ENCODE measurements at places on chromosomes 5 and 9. TPM values are rescaled to one million over a fixed set of nuclear protein-coding genes. Genes with fewer than 3 reads are reported as not detected.
A peak's percentile ranks its signal among the peaks of the same experiment; 100 is the strongest.

DNA sequence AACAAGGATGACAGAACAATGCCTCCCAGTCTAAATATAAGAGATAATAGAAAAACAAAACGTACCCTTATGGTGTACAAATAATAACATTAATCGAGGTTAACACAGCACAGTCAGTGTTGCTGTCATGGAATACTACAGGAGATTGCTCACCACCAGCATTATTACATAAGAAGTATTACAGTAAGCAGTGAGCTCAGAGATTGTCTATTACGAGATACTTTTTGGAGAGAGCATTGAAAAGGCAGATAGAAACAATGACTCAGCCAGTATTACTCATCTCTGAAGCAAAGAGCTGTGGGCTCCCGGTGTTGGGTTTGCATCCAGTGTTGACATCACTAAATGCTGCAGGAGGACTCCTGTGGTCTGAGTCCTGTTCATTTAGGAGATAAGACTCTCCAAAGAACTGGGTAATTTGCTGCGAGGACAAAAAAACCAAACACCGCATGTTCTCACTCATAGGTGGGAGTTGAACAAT, 191.9 kb upstream of the SEMA6A start:
- peak; percentile 15 for DNase-seq

GRCh38 chr5:39157701-39158100, 61.7 kb downstream of the FYB1 start:
- DNase-seq: no peak

GRCh38 chr5:149041242-149041641, 21.6 kb downstream of the SH3TC2 start:
- no peak for DNase-seq

The PCDHB3 gene
- 0.74 TPM for total RNA-seq

The ORM2 gene
- not detected for total RNA-seq

DNA sequence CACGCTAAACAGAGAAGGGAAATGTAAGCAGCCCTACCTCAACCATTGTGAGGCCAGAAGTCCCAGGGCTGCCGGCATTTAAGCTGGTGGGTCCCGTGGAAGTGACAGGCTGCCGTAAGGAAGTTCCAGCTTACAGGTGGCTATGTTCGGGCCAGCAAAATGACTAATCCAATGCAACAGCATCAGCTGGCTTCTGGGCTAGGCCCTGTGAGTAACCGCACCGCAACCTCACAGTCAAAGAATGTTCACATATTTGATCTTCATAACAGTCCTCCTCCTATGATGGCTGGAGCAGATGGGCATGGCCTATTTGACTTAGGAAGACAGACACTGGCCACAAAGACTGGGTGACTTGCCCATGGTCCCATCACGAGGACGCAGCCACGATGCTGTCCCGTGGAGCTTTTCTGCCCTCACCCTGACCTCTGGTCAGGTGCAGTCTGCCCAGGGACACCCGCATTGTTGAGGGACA, 88.2 kb downstream of the LIFR start:
- peak; percentile 91 for DNase-seq

GRCh38 chr5:73300337-73301207, 127.6 kb downstream of the TMEM174 start:
- DNase-seq: no peak

- DNase-seq: peak; percentile 45
Measured at GRCh38 chr9:31140316-31140715, 1244.1 kb upstream of the ACO1 start.

GRCh38 chr5:5104550-5104949, 35.6 kb upstream of the ADAMTS16 start:
- DNase-seq: no peak

DNA sequence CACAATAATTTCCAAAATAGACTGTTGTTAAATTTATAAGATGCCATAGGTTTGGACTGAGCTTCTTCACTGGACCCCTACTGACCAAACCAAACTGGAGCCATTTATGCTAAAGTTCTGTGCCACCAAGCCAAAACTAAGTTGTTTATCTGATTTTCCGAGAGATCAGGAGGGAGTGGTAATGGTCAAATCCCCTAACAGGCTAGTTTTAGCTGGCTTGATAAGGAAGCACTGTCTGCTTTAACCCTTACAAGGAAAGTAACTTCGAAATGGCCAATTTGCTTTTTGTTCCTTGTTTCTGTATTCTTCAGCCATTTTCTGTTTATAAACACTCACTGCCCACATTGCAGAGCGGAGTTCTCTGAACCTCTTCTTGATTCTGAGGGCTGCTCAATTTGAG, 246.8 kb upstream of the TUT7 start:
- DNase-seq: no peak

DNA sequence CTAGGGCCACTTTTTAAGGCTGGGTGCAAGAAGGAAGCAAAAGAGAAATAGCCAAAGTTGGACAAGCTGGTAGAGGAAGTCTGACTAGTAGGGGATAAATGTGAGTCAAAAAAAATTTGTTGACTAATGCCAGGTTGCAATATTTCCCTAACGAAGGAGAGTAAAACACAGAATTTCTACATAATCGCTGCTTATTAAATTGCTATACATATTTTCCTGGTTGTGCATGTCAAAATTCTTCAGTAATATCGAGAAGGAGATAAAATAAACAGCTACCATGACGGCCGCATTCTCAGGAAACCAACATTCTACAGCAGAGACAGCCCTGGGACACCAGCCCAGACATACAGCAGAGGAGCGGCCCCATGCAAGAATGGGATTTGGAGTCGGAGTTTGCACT, 148.3 kb downstream of the ESM1 start:
- peak; percentile 62 for DNase-seq

DNA sequence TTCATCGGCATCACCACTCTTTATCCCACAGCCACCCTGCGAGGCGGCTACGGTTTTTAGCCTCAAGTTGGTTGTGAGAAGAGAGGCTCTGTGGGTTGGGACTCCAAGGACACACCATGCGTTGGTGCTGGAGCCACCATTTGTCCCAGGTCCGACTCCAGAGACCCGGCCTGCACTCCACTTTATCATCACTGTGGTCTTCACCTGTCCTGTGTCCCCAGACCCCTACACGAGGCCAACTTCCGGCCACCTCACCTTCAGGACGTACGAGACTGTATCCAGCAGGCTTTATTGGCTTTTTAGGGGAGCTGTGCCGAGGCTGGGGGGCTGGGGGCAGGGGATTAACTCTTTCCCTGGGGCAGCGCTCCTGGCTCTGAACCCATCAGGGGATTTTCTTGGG, 55.0 kb downstream of the GTF3C4 start:
- no peak for DNase-seq

GRCh38 chr5:177540438-177540837, 13.9 kb downstream of the FAM193B start:
- DNase-seq: no peak

The PALM2AKAP2 gene
- 4.2 TPM for total RNA-seq

DNA sequence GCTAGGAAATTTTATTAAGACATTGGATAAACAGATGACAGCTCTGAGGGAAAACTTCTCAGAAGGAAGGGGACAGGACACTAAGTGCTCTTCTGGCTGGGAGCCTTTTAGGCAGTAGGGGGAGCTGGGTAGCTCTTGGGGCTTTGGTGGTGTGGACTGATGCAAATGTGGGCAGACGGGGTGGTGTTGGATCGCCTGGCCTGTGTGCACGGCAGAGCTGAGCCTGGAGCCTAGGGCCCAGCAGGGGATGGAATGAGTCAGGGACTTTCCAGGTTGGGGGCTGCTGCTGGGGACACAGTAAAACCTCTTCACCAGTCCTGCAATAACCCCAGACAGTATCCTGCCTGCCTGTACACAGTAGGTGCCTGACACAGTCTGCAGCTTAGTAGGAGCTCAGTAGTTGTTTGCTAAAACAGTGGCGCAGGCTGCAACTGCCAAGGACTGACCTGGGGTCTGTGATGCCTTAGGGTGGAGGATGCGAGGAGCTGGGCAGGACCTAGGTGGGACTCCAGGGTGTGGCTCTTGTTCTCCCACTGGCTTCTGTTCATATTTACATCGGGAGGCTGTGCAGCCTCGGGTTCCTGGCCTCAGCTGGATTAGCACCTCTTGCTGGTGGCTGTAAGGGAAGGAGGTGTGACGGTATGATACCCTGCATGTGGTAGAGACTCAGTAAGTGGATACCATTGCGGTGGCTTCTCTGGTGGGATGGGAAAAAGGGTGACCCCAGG, 83.8 kb downstream of the DAB2IP start:
- peak; percentile 49 for DNase-seq

The MEGF10 gene
- not detected for total RNA-seq

GRCh38 chr5:61603211-61603908, 271.3 kb downstream of the ZSWIM6 start:
- DNase-seq: peak; percentile 9

DNA sequence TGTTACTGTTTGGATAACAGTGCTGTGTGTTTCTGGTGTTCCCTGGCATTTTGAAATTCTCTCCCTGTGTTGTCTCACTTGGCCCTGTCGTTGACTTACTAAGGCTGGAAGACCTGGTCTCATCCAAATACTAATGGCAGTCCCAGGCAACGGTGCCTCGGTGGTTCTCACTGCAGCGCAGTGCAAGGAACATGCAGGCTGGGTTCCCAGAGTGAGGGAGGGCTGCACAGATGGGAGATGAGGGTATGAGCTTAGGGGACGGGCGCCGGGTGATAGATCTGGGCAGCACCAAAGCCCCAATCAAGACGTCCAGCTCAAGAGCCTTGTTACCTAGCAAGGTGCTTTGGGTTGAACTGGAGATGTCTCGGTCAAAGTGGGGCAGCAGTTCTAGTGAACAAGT, 11.0 kb downstream of the CCT5 start:
- DNase-seq: no peak

GRCh38 chr9:73805111-73805510, 653.4 kb downstream of the ANXA1 start:
- DNase-seq: peak; percentile 87

DNA sequence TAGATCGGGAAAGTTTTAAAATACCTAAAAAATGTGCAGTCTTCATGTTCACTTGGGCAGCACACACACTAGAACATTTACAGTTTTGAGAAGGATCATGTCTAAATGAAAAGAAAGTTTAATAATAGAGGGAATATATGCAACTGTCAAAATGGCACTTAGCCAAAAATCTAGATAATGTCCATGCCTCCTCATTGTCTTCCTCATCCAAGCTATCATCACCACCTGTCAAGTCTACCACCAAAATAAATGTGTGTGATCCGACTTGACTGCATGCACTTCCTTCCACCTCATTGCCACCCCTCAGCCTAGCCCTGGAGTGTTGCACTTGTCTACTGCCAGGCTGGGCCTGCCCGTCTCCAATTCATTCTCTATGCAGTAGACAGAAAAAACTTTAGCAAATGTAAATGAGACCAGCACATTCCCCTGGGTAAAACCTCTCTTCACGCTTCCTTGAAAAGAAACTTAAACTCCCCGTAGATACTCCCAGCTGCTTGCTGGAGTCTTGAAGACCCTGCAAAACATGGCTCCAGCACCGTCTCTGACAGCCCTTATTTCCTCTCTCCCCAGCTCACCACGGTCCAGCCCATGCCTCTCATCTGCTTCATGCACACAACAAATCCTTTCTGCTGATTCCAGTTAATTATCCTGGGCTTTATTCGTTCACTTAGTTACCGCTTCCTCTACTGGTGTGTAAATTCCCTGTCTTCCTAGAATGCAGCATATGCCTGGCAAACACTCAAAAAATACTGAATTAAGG, 66.9 kb downstream of the FANCC start:
- no peak for DNase-seq

The MYMK gene
- total RNA-seq: not detected

The PIP5K1B gene
- total RNA-seq: not detected

- no peak for DNase-seq
Measured at GRCh38 chr5:154473581-154474283, 4.3 kb downstream of the HAND1 start.

The GFI1B gene
- not detected for total RNA-seq
